Stimulated activated CD8-positive, alpha-beta memory T cell treated with anti-CD3 and anti-CD28 coated beads, Interleukin-4, amount 100 ng/mL, for 1 hour (primary cell): ENCODE measurements at places on chromosomes 7 and 10.

DNA sequence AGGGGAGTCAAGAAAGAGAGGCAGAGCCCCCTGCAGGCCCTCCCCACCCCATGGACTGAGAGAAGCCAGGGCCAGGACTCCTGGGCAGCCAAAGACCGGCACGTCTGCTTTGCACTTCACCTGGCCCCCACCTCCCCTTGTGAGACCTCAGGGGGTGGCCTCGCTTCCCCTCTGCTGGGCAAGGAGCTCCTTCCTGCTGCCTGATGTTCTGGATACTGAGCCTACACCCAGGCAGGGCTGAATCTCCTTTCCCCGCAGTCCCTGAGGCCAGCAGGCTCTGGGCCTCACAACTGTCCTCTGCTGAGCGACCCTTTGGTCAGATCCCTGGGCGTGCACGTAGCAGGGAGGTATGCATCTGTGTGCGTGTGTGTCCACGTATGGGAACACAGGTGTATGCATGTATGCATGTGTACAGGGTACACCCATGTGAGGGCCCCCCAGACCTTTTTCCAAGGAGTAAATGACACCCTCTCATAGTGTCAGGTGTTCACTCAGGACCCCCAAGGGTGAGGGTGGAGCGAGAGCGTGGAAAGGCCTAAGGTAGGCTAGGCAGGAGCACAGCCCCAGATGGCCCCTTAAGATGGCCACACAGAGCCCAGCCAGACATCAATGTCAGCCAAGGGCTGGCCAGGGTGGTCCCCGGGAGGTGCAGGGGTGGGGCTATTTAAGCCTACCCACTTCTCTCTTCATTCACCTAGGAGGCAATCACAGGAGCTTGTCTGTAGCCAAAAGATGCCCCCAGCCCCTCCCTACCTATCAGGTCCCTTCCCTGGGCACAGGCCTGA, 1.9 kb upstream of the RET start:
- no peak for DNase-seq

DNA sequence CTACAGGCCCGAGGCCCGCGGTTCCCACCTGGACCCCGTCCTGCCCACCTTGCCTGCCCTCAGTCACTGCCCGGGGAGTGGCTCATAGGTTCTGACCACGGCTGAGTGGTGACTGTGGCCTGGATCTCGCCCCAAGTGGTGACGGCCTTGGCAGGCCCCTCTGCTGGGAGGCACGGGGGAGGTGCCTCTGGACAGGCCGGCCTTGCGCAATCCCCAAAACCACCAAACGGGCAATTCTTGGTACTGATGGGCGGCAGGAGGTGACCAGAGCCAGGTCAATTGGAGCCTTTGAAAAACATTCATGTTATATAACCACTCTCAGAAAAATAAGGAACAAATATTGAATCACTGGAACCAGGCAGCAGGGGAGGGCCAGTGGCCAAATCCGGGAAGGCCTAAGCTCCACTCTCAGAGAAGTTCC, 83.4 kb downstream of the PRKAG2 start:
- DNase-seq, result no peak

GRCh38 chr10:8300925-8301324, 246.4 kb downstream of the GATA3 start:
- DNase-seq, result no peak

GRCh38 chr10:24814568-24815313, 91.1 kb upstream of the ARHGAP21 start:
- DNase-seq, result no peak

DNA sequence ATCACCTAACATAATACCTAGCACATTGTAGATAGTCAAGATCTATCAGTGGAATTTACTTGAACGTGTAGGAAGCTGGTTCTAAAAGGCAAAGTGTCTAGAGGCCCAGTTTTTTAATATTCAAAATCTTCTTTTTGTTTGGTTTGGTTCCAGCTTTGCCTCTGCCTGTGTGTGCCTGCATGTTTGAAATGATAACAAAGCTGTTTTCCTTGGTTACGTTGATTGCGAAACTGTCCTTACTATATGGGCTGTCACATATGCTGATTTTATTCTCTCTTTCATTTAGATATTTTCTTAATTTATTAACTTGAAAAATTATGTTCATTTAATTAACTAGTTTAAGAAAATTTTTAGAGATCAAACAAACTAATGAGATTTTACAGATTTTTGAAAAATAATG, 237.3 kb downstream of the SEMA3A start:
- no peak for DNase-seq

DNA sequence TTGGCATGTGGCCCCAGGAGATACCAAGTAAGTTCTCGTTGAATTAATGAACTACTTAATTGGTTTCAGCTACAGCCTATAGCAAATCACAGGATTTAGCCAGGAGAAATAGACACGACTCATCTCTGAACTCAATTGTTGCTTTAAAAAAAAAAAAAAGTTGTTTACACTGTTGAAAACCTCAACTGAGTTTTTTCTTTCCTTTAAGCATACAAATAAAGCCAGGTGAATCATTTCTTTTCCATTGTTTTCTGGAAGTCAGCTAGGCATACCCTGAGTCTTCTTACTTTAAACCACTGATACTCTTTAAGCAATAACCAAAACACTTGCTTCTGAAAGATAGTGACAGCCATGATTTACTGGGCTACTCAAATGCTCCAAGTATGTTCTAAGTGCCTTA, 755 bp downstream of the FRMPD2 start:
- DNase-seq, result no peak

DNA sequence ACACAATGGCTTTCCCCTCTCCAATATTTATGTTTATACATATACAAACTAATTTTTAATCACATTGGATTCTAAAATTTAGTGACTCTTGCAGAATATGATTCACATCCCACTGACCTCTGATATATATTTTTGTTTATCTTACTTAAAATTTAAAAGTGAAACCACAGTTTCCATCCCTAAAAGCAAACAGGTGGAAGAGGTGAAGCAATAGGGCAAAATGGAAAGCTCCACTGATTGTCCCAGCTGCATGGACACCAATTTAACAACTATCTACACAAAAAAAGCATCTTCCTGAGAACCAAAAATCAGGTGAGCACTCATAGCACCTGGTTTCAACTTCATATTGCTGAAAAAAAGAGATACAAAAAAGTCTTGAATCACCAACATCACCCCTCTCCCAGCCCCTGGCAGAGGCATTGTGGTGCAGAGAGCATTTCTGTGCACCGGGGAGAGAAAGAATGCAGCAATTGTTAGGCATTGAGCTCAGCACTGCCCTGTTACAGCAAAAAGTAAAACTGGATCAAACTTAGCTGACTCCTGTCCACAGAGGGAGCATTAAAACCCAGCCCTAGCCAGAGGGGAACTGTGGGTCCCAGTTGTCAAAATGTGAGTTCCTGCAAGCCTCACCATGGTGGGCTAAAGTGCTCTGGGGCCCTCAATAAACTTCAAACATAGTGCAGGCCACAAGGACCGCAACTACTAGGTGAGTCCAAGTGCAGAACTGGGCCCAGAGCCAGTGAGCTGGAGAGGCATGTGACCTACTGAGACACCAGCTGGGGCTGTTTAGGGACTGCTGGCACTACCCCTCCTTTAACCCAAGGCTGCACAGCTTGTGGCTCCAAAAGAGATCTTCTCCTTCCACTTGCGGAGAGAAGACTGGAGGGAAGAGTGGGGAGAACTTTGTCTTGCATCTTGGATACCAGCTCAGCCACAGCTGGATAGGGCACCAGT, 92.1 kb downstream of the SIRT1 start:
- no peak for DNase-seq

DNA sequence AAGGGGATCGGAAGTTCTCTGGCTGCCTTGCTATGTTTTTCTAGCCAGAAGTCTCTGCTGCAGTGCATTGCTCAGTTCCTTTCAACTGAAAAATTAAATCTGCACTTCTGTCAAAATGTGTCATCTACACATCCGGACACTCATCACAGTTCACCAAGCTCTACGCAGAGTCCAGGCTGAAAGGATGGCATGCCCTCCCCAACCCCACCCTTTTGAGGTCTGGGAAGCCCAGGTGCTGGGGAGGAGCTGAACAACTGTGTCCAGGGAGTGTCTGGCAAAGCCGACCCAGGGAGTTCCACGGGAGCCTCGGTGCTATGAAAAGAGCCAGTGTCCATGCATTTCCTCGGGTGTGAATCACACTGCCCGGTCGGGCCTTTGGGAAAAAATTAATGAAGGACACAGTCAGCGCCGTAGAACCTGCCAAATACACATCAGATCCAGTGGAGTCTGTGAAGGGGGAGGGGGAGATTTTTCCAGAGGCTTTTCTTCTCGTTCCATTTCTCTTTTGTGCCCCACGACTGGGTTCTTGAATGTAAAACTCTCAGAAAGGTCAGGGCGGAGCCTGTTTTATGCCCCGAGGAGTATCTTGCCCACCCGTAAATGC, 757 bp upstream of the PALS2 start:
- DNase-seq, result no peak

DNA sequence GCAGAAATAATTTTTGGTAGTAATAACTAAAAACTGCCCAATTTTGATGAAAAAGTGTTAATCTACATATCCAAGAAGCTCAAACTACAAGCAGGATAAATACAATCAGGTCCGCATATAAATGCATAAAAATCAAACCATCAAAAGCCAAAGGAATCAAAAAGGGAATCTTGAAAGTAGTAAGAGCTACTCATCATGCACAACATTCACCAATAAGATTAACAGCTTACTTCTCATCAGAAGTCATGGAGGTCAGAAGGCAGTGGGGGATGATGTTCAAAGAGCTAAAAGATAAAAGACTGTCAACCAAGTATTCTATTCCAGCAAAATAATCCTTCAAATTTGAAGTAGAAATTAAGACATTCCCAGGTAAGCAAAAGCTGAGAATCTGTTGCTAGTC, 76.4 kb downstream of the CRPPA start:
- DNase-seq, result no peak

- DNase-seq, result peak; percentile 98
Measured at GRCh38 chr10:70233109-70233938, at the start of gene PPA1. TSS of gene PPA1 (minus strand) at chr10:70233429. CDS start at chr10:70233327, 102 bp downstream.

- no peak for DNase-seq
Measured at GRCh38 chr10:117239051-117239450, 1.9 kb upstream of the SLC18A2 start.

- DNase-seq, result no peak
Measured at GRCh38 chr7:113267271-113267670, 148.9 kb upstream of the SMIM30 start.

DNA sequence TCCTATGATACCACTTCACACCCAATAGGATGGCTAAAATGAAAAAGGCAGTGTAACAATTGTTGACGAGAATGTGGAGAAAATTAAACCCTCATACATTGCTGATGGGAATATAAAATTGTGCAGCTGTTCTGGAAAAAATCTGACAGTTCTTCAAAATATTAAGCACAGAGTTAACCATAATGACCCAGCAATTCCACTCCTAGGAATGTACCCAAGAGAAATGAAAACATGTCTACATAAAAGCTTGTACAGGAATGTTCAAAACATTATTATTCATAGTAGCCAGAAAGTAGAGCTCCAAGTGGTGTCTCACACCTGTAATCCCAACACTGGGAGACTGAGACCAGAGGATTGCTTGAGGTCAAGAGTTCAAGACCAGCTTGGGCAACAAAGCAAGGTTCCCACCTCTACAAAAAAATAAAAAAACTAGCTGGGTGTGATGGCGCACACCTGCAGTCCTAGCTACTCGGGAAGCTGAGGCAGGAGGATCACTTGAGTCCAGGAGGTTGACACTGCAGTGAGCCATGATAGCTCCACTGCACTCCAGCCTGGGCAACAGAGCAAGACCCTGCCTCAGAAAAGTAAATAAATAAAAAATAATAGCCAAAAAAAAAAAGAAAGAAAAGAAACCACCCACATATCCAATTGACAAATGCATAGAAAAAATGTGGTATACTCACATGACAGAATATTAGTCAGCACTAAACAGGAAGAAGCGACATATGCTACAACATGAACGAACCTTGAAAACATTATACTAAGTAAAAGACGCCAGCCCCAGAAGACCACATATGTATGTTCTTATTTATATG, 5.0 kb downstream of the RHEB start:
- DNase-seq, result no peak

- DNase-seq, result no peak
Measured at GRCh38 chr10:5514226-5514850, 10.4 kb upstream of the CALML3 start.

- DNase-seq, result no peak
Measured at GRCh38 chr10:102752266-102752930, 8.7 kb downstream of the WBP1L start.

GRCh38 chr10:72170263-72170662, 45.5 kb upstream of the ANAPC16 start:
- DNase-seq, result no peak

DNA sequence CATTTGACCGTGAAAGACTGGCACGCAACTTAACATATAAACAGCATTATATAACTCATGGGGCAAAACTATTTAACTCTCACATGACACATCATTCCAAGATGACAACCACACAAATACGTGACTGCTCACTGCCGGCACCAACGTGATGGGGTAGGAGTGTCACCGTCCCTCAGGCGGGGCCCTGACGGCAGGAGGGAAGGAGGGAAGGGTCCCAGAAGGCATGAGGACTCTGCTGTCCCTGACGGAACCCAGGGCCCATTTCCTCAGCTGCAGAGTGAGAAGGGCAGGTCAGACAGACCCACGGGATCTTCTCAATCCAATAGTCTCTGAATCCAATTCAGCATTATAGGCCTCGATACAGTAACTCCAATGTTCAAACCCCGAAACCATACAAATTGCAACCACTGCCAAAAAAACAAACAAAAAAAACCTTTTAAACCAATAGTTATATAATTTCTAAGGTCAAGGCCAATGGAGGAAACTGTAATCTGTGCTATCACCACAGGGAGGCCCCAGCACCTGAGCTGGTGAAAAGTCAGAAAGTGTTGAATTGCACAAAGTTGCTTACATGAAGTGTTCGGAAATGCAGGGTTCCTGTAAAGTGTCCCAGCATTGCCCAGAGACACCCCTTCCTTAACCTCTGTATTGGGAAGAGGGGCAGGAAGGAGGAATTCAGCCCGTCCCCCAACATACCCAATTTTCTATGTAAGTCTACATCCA, 137.4 kb downstream of the TNS3 start:
- no peak for DNase-seq

DNA sequence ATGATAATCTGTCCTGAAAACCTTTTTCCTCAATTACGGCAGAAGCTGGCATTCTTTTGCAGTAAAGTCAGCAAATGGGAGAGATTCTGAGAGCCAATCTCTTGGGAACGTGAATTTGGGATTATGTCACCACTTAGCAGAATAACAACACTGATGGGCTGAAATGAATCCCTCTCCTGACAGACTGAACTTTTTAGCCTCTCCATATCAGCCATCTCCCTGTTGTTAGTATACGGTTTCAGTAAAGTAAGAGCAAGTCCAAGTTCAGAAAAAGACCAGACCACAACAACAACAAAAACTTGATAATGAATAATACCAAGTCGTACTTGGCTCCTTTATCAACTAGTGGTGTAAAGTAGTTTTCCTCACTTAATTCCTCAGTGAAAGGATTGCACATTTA, 1048.8 kb downstream of the GATA3 start:
- no peak for DNase-seq

DNA sequence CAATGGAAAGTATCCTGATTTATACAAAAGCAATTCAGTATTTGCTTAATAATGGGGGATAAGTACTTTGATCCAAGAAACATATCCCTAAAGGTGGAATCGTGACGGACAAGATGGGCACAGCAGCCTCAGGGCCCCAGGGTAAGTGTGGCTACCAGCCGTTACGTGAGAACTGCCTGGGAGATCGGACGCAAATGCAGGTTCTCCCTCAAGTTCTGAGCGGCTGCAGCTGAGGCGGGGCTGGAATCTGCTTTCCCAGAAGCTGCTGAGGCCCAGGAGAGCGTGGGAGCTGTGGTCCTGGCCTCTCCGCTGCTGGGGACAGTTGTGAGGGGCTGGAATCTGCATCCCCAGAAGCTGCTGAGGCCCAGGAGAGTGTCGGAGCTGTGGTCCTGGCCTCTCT, 13.5 kb downstream of the FOXL3 start:
- DNase-seq, result no peak

GRCh38 chr10:24958091-24958720, 5.8 kb upstream of the PRTFDC1 start:
- no peak for DNase-seq
